ENCODE measurements at places on chromosomes 1 and 21.

DNA sequence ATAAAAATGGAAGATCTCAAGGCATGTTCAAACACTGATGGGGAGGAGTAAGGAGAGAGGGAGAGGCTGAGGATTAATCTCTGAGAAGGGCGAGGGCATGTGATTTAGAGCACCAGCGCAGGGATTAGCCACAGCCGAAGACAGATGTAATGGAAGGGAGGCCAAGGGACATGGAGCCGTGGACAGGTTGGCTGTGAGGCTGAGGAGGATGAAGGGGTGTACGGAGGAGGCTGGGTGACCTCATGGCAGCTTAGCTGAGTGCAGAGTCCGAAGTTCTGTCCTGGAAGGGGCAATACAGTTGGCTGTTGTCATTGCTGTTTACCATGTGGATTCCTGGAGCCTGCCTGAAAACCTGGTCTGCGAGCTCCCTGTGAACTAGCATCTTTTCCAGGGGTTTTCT lies 342.8 kb downstream of the RPS6KC1 start:
- no peak for DNase-seq

GRCh38 chr1:28668956-28669723 lies 556 bp downstream of the GMEB1 start:
- DNase-seq, result no peak

- no peak for DNase-seq
Measured at GRCh38 chr1:156136970-156137483, 16.4 kb upstream of the SEMA4A start.

DNA sequence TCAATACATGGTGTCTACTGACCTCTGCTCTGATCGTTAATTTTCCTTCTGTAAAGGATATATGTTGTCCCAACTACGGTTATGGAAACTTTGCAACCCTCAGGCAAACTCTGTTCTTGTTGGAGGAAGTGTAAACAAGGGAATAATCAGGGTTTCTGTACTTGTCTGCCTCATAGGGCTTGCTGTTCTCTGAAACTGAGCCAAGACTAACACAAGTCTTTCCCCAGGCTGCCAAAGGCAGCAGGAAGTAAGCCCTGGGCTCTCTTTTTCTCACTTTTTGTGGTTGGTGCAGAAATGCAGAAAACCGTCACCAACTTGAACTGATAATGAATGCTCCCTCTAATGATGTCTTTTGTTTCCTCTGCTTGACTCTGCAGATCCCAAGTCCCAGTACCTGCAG lies 7.6 kb downstream of the CYP4X1 start:
- DNase-seq, result peak; percentile 14

DNA sequence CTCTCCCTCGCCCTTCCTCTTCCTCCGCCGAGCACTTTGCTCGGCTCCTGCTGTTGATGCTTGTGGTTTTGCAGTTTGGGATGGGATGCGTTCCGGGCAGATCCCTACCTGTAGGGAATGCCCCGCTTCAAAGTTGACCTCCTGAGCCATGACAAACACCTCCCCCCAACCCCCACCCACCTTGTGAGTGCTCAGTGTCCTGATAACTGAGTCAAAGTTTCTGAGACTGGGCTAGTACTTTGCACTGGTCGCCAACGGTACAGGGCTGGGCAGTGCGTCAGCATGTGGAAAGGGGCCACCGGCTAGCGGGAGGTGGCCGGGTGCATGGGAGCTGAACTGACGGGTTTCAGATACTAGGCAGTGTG lies 771 bp downstream of the RABGAP1L start:
- DNase-seq, result peak; percentile 33

DNA sequence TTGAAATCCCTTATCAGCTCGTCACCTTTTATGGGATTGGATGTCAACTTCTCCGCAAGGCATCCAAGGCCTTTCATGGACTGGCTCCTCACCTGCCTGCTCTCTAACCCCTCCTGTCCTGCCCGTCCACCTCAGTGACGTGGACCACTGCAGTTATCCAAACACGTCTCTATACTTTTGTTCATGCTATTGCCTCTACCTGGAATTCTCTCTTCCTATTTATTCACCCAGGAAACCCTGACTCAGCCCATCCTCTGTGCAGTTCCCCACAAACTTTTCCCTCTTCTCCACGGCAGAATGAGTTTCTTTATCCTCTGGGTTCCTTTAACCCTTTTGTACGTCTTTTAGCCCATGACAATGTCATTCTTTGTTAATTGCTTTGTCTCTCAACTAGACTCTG lies 5.1 kb upstream of the UTP25 start:
- DNase-seq, result no peak

DNA sequence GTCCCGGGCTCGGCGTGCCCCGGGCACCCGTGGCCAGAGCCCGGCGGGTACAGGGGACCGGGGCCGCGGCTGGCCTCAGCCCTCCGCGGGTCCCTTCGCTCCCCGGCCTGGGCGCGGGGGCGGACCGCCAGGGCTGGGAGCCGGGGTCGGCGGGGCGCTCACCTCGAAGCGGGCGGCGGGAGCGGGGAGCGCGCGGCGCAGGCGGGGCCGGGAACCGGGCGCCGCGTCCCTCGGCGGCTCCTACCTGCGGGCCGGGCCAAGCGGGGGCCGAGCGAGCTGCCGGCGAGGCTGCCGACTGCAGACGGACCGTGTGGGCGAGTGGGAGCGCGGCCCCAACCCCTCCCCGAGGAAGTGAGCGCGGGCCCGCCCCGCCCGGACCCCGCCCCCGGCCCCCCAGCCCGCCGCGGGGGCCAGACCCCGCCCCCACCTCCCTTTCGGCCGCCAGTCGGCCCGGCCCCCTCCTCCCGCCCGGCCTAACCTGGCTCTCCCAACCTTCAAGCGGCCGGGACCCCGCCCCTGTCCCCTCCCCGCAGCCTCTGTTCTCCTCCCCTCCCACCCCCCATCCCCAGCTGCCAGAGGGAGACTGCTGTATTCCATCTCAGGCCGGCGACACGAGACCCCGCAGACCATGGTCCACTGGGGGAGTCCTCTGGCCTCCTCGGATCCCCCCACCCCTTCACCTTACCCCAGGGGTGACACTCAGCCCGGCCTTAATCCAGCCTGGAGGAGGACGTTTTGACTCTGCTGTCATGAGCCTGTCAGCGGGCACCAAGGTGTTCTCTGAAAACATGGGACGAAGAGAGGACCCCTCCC lies at the start of gene FHL3:
FHL3 (minus strand) TSS at position 320 of the 813 bp plus-strand sequence. CDS start 6,102 bp downstream, outside the sequence.
- no peak for DNase-seq

DNA sequence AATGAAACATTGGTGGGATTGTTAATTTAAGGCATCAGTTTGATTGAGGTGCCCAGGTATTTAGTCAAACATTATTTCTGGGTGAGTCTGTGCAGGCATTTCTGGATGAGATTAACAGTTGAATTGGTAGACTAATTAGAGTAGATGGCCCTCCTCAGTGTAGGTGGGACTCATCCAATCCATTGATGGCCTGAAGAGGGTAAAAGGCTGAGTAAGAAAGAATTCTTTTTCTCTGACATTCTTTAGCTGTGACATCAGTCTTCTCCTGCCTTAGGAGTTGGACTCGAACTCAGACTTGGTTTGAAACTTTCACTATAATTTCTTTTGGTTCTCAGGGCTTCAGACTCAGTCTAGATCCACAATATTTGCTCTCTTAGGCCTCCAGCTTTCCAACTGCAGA lies 59.6 kb upstream of the ADAMTS5 start:
- no peak for DNase-seq

DNA sequence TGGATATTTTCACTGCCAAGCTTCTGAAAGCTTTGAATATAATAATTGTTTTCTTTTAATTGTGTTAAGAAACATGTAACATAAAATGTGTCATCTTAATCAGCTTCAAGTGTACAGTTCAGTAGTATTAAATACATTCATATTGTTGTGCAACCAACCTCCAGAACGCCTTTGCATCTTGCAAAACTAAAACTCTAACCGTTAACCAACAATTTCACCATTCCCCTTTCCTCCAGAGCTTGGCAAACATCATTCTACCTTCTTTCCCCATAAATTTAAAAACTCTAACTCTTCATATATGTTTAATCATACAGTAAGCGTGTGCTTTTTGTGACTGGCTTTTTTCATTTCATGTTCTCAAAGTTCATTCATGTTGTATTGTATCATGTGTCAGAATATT lies 2.1 kb downstream of the MNDA start:
- no peak for DNase-seq

- no peak for DNase-seq
Measured at GRCh38 chr1:178324003-178324402, 172.8 kb downstream of the CLEC20A start.

DNA sequence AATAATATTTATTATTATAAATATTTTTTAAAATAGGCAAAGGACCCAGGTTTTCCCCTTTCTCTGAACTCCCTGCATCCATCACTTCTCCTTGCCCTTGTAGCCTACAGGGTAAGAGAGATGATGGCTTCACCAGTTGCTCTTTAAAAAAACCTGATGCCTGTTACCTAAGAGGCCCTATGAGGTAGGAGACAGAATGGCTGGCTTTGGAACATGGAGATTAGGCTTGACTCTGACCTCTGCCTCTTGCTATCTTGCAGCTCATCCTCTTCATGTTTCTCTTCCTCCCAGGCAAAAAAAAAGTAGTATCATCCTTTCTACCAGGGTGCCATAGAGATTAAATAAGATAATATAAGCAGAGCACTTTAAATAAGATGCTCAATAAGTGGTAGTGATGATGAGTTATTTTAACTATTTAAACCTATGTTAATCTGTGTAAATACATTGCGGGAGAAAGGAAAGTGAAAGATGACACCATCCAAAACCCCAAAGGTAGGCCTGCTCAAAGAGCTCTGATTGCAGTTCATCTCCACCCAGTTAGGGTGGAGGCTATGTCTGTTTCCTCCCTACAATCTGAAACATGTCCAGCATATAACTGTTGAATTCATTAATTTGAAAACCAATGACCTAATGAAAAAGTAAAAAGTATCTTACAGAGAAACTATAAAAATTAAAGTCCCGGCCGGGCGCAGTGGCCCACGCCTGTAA lies 51.8 kb downstream of the RGS2 start:
- no peak for DNase-seq

GRCh38 chr1:31105646-31106045 lies 40.1 kb upstream of the PUM1 start:
- DNase-seq, result no peak

- DNase-seq, result no peak
Measured at GRCh38 chr1:246114369-246114768, 392.7 kb downstream of the SMYD3 start.

DNA sequence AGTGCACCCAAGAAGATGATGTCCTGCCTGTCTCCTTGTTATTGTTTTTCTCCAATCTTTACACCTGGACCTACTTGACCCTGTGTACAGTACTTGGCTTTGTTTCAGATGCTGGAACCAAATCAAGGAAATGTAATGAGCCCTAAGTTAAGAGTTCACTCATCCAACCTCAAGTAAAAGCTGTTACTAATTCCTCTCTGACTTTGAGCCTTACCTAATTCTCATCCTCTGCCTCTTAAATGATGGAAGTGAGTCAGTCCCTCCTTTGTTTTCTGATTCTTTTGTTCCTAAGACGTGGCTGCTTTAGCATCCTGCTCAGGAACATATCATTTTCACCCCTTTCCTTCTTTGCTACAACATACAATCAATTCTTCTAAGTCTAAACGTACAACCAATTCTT lies 15.3 kb upstream of the PLA2G4A start:
- DNase-seq, result no peak

DNA sequence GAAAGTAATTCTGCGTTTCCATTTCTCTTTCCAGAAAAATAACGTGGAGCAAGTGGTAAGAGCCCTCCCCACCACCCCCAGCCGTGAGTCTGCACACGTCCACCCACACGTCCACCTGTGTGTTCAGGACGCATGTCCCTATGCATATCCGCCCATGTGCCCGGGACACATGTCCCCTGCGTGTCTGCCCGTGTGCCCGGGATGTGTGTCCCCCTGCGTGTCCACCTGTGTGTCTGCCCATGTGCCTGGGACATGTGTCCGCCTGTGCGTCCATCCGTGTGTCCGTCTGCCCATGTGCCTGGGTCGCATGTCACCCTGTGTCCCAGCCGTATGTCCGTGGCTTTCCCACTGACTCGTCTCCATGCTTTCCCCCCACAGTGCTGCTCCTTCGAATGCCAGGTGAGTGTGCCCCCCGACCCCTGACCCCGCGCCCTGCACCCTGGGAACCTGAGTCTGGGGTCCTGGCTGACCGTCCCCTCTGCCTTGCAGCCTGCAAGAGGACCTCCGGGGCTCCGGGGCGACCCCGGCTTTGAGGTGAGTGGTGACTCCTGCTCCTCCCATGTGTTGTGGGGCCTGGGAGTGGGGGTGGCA lies 5.6 kb downstream of the COL6A1 start:
- DNase-seq, result no peak

DNA sequence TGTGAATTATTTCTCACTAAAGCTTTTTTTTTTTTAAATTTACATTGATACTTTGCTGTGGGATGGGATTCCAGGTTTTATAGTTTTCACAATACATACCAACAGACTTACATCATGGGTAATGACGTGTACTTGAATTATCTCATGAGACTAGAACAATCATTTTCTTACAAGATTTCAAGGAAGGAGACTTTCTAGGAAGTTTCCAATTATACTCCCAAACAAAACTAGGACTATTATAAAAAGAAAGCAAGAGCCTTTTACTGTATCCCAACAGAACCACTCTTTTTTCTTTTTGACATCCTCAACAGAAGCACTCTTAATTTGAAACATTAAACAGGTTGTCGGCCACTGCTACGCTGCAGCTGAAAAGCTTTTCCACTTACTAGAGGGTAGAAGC lies 48.7 kb downstream of the TESK2 start:
- DNase-seq, result no peak

DNA sequence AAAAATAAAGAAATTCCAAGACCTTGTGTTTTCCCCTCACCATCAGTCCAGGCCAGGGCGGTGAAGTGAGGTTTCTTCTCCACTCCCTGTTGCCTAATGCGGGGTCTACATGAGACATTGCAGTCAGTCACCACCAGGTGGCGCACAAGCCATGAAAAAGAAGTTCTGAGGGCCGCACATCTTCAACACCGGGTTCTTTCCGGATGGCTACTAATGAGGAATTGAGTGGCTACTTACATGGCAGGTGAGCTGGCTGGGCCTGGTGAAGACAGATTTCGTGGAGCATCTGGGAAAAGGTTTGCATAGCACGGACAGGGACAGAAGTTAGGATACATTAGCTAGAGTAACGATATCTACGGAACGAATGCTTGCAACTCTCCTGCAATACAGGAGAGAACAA lies 15.8 kb upstream of the S100A11 start:
- peak; percentile 85 for DNase-seq

GRCh38 chr1:203682473-203683383 lies 56.1 kb downstream of the ATP2B4 start:
- DNase-seq, result no peak

DNA sequence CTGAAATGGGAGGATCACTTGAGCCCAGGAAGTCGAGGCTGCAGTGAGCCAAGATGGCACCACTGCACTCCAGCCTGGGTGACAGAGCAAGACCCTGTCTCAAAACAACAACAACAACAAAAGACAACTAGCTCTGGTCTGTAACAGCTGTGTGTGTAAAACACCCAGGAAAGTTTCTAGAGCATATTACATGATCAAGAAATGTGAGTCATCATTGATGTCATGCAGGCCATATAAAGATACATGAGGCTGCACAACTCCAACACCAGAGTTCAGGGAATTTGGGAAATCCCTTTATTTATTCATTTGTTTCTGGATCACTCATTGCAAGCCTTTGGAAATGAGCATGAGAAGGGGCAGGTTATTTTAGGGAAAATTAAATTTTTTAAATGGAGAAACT lies 50.3 kb upstream of the CTPS1 start:
- no peak for DNase-seq

Data from mucosa of gallbladder (tissue), 1 donor.